GDM1 (cell line): ENCODE measurements at places on chromosomes 11 and 22.

DNA sequence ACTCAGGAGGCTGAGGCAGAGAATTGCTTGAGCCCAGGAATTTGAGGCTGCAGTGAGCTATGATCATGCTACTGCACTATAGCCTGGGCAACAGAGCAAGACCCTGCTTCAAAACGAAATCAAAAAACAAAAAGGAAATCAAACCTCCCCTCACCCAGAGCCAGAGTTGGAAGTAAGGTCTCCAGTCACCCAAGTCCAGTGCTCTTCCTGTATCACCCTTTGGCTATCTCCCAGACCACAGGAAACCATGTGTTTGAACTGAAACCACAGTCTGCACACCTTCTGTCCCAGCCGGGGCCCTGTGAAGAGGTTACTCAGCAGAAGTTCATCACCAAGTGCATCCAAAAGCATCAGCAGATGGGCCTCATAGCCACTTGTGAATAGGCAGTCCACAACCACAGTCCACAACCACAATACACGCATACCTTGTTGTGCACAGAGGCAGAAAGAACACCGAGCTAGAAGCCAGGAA lies 4.6 kb downstream of the MYH9 start:
- DNase-seq: no peak

GRCh38 chr22:38202437-38203089 lies 769 bp downstream of the MAFF start:
- DNase-seq: no peak

DNA sequence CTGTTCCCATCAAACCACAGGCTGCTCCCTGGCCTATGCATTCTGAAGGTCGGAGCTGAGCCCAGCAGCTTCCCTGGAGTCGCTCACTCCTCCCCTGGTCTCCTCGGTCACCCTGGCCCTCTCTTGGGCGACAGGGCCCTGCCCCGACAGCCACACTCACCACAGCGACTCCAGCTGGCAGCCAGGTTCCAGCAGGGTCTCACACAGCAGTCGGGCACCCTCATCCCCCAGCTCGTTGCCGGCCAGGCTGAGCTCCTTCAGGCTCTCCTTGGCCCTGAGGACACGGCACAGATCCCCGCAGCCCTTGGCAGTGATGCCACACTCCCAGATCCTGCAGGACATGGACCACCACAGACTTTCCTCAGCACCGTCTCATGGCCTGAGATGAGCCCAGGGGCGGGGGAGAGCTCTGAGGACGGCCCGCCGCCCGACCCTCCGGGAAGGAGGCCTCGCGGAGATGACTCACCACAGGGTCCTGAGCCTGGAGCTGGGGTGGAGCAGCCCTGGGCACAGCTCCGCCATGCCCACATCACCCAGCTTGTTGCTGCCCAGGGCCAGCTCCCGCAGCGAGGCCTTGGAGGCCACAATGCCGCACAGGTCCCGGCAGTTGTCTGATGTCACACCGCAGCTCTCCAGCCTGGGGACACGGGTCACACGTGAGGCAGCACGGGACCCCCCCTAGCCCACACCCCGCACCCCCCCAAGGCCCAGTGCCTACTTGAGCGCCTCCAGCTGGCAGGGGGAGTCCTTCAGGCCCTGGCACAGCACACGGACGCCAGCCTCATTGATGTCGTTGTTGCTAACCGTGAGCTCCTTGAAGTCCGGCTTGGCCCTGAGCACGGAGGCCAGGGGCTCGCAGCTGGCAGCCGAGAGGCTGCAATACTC lies 8.5 kb downstream of the RNH1 start:
- no peak for DNase-seq

- DNase-seq: no peak
Observed at GRCh38 chr11:64485074-64485473, 105.9 kb upstream of the SLC22A12 start.
